Fibroblast of skin of right biceps (primary cell): ENCODE measurements at places on chromosomes 6 and 20.

- DNase-seq: peak; percentile 60
Observed at GRCh38 chr6:35173044-35173426, 31.9 kb upstream of the TCP11 start.

DNA sequence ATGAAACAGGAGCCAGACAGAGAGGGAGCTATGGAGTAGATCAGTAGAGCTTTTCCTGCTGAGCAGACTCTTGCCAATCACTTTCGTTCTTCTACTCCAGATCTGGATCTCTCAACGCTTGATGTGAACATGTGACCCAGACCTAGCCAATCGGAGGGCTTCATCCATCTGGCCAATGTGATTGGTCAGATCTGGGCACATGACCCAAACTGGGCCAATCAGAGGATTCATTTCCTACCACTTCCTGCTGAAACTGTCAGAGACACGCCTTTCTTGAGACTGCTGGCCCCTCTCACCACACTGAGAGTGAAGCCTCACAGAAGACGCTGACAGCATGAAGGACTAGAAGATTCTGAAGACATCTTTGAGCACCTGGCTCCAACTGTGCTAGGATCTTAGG lies 44.2 kb upstream of the ZMYND8 start:
- DNase-seq: no peak

DNA sequence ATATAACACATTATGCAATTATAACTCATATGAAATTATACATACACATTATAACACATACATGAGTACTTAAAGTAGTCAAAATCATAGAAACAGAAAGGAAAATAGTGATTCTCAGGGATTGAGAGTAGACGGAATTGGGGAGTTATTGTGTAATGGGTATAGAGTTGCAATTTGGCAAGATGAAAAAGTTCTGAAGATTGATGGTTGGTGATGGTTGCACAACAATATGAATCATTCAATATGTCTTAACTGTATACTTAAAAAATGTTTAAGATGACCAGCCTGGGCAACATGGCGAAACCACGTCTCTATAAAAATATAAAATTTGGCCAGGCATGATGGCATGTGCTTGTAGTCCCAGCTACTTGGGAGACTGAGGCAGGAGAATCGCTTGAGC lies 372.7 kb downstream of the CDKAL1 start:
- DNase-seq: peak; percentile 67

- no peak for DNase-seq
Observed at GRCh38 chr20:43563429-43563828, 4.6 kb downstream of the SGK2 start.

DNA sequence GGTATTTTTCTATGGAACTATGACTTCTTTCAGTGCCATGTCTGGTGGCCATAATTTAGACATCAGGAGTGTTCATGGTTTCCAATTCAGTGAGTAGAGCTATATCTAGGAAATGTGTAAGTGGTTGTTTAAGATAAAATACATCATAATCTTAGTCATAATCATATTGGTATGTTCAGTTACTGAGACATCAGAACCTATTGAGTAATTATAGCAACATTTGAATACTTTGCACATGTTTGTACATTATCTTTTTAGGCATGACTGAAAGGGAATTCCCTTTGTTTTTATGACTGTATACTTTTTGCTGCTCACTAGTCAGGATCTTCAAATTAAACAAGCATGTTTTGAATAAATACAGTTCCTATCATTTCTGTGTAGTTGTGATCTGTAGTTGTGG lies 64.0 kb downstream of the STXBP5 start:
- DNase-seq: peak; percentile 41

- peak; percentile 87 for DNase-seq
Observed at GRCh38 chr6:12479881-12480280, 189.7 kb downstream of the EDN1 start.

GRCh38 chr6:8108031-8108660 lies 5.8 kb upstream of the EEF1E1 start:
- peak; percentile 94 for DNase-seq
